ENCODE measurements at places on chromosomes 6 and 20. TPM values are rescaled to one million over a fixed set of nuclear protein-coding genes. Genes with fewer than 3 reads are reported as not detected.

Gene SIRPD
- not detected for total RNA-seq

Gene PCSK2
- total RNA-seq, result 40.7 TPM

Gene CCDC170
- total RNA-seq, result 2.8 TPM

Gene ABHD16B
- total RNA-seq, result not detected

Gene TINAG
- not detected for total RNA-seq

Gene TMEM170B
- 56.0 TPM for total RNA-seq

Gene PROKR2
- 44.8 TPM for total RNA-seq

Gene OLIG3
- not detected for total RNA-seq

Gene DPPA5
- not detected for total RNA-seq

Gene NKX2-2
- 0.31 TPM for total RNA-seq

Gene PARD6B
- total RNA-seq, result 9.4 TPM

Gene CFAP61
- total RNA-seq, result 3.1 TPM

Gene WFDC2
- total RNA-seq, result 4.4 TPM

Gene CRISP3
- total RNA-seq, result not detected

Gene ROMO1
- total RNA-seq, result 35.1 TPM

Gene DEFB124
- total RNA-seq, result not detected

Gene RNF182
- total RNA-seq, result 71.1 TPM

Gene PHACTR3
- 64.8 TPM for total RNA-seq

Gene GFOD1
- 60.7 TPM for total RNA-seq

Gene PDYN
- total RNA-seq, result 1.6 TPM

Gene BANF2
- total RNA-seq, result not detected

Gene LST1
- total RNA-seq, result not detected

Gene CLDN20
- total RNA-seq, result not detected

Gene TM9SF4
- 25.0 TPM for total RNA-seq

Gene OOEP
- not detected for total RNA-seq

Gene LGSN
- total RNA-seq, result 0.63 TPM

Gene FBXO30
- 82.6 TPM for total RNA-seq

Gene FRK
- total RNA-seq, result 0.63 TPM
